ENCODE measurements at places on chromosomes 13 and 19. TPM values are rescaled to one million over a fixed set of nuclear protein-coding genes. Genes with fewer than 3 reads are reported as not detected.
A peak's percentile ranks its signal among the peaks of the same experiment; 100 is the strongest.

DNA sequence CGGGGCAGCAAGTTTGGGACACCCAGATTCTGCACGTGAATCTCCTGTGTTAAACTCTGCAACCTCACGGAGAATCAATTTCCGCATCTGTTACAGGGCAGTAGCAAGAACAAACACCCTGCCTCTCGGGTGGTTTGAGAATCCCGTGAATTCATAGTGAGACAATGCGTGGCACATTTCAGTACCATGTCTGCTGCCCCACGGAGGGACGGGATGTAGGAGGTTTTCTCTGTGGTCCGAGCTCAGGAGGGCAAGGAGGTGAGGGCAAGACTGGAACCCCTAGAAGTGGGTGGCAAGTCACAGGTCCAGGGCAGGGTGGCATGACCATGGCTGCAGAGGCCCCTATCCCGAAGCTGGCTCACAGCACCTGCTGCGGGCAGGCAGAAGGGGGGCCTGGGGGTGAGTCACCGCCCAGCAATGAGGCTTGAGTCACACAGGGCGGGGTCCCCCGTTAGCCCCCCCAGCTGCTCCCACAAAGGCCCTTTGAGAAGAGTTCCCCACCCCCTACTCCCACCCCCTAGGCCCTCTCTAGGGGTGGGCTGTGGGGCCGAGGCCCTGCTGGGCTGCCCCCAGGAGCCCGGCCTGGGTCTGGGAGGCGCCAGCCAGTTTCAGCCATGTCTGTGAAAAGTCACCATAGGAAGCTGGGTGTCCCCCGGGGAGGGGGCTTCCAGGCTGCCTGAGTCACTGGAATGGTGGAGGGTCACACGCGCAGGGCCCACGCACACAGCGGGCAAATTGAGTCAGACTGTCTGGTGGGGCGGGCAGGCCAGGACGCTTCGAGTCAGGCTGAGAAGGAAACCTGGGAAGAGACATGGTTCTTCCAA, 25.8 kb upstream of the NANOS3 start:
- DNase-seq = peak; percentile 80

DNA sequence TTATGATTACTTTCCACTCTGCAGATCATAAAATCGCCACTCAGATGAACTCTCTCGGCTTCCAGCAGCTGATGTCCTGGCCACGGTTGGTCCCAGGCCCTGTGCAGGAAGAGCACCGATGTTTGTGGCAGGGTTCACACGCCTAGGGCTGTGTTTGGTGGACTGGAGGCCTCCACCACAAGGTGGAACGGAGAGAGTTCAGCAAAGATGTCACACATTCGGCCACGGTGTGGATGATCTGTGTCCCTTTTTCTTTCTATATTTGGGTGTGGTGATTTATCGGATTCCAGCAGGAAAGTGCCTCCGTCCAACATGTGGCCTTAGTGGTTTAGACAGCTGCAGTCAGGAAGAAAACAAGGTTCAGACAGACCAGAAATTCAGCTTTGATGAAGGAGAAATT, 521 bp upstream of the SHISA2 start:
- peak; percentile 42 for DNase-seq

Gene FKBP8
- total RNA-seq = 446 TPM

Gene C19orf67
- 0.94 TPM for total RNA-seq
